ENCODE measurements at places on chromosomes 11 and 22.

DNA sequence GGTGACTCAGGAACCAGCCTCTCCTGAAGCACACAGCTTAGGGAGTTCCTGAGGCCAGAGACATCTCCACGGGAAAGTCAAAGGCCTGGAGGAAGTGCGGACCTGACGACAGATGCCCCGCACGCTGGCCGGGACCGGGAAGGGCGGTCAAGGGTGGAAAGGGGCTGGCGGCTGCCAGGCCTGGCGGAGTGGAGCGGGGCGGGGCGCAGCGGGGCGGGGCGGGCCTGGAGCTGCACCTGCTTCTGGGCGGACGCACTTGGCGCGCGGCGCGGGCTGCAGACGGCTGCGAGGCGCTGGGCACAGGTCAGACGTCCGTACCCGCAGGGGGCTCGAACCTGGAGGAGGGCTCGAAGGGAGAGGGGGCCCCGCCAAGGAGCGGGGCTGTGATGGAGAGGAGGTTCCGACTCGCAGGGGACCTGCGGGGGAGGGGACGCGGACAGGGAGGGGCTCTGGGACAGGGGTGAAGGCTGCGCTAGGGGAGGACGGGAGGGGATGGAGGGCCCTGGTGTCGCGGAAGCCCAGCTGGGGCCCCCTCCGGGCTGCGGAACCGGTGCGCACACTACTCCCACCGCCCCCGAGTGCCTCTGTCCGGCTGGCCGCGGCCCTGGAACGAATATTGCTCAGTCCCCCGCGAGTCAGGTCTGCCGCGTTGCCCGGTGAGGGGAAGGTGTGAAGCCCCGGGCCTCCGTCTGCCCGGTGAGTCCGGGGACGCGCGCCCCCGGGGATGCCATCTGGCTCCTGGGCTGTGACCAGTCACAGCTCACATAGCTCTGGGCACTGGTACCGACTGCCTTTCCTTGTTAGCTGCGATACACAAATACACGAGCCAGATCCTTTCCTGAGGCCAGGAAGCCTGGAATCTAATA, at the start of gene TMEM45B:
TSS of gene TMEM45B (plus strand) at position 253 of the 866 bp plus-strand sequence. CDS start 36,635 bp downstream, outside the sequence.
- ATAC-seq = peak; percentile 78

DNA sequence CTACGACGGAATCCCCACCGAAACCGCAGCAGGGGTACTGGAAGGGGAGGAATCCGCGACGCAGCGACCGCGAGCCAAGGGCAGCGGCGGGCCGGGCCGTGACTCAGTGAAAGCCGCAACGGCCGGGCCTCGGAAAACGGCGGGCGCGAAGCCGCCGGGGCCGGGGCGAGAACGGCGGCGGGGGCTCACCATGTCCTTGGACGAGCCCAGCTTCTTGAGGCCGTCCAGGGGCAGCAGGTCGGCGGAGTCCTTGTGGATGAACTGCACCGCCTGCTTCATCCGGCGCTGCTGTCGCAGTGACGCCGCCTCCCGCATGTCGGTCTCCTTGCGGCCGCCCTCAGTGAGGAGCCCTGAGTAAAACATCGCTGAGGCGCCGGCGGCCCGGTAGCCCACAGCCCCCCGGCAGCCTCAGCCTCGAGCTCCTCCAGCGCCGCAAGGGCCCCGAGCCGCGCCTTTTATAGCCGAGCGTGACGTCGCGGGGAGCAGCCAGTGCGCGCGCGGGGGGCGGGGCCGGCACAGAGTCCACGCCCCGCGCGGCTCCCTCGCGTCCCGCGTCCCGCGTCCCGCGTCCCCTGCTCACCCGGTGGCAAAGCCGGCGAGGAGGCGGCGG, at the start of gene NRIP3:
TSS of gene NRIP3 (minus strand) at position 429 of the 610 bp plus-strand sequence. CDS start at position 363, 66 bp downstream.
- peak; percentile 87 for ATAC-seq

GRCh38 chr11:34627197-34627596, 6.3 kb downstream of the EHF start:
- no peak for ATAC-seq

DNA sequence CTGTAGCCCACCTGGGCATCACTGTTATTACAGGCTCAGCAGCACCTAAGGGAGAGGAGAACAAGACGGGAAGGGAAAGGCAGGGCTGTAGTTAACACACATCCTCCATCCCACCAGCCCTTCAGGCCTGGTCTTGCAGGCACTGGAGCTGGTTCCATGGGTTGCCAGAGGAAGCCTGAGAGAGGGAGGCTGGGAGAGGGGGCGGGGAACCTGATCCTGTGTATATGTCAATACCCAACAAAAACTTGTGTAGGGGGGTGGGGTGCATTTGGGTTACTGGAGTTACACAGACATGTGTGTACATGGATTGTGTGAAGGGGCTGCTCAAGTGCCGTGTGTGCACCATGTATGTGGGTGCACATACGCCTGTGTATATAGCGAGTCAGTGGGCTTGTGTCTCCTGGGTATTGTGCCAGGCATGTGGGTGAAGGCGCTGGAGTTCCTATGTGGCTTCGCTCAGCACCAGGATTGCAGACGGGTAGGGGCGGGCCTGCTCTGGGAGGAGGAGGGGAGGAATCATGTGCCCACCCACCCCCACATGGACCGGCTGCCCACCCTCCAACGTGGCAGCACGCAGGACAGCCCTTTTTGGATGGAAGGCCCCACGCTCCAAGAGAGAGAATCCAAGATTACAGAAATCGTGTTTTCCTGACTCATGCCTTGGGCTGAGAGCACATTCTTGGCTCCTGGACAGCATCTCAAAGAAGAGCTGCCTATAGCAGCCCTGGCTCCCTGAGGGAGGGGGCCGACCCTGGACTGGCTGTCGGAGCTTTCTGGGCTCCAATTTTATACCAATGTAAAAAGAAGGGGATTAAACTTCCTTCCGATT, 4.2 kb upstream of the SERPINH1 start:
- peak; percentile 60 for ATAC-seq

DNA sequence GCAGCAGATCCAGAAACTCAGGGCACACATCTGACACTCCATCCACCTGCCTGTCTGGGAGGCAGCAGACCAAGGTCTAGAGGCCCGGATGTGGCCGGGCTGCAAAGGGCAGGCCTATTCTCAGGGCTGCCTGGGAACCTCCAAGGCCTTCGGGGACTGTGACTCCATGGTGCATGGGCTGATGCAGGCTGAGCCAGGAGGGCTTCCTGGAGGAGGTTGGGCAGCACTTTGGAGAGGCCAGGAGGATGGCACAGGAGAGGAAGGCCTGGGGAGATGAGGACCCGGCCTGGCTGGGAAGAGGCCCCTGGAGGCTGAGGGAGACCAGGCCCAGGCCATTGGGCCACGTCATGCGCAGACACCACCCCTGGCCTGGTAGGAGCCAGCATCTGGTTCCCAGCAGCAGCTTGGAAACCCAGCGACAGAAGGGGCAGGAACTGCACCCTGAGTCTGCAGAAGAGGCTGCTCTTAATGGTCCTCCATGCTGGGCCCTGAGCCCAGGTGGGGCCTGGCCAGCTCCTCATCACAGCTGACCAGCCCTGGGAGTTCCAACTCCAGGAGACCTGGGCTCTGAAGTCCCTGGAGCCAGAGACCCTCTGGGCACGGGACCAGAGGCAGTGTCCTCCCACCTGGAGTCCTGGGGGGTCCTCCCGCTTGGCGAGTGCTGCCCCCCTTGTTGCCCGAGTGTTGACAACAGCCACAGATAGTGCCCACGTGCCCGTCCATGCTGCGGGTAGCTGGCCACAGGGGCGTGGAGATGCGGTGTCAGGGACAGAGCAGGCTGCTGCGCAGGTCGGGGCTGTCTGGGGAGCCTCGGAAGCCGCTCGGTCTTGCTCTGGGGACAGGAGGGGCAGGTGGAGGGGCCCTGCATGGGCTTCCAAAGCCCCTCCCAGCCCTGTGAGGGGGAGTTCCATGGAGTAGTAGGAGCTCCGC, 5.5 kb downstream of the PHLDA2 start:
- ATAC-seq = no peak

DNA sequence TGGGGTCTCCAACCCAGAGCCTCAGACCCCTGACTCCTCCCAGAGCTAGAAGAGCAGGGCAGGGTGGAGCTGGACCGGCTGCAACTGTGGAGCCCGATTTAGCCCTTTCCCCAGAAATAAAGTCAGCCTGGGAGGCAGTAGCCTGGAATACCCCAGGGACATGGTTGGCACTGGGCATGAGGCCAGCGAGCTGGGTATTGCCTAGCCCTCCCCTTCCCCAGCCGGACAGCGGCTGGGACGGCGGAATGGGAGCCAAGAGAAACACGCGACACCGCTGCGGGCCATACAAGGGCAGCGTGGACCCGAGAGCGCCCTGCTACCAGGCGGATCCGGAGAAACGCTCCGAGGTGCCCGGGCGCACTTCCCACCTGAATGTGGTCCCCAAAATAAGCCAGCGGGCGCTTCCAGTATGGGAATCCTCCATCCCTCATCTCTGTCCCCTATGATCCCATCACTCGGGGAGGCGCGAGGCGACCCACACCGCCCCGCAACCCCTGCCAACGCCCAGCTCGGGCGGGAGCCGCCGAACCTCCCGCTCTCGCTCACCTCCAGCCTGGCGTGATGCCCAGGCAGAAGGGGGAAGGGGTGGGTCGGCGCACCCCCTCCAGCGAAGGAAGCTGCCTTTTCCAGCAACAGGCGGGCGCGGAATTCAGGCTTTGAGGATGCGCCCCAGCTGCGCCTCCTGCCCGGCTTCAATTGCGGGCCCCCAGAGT, 758 bp downstream of the MCAM start:
- ATAC-seq = peak; percentile 46

DNA sequence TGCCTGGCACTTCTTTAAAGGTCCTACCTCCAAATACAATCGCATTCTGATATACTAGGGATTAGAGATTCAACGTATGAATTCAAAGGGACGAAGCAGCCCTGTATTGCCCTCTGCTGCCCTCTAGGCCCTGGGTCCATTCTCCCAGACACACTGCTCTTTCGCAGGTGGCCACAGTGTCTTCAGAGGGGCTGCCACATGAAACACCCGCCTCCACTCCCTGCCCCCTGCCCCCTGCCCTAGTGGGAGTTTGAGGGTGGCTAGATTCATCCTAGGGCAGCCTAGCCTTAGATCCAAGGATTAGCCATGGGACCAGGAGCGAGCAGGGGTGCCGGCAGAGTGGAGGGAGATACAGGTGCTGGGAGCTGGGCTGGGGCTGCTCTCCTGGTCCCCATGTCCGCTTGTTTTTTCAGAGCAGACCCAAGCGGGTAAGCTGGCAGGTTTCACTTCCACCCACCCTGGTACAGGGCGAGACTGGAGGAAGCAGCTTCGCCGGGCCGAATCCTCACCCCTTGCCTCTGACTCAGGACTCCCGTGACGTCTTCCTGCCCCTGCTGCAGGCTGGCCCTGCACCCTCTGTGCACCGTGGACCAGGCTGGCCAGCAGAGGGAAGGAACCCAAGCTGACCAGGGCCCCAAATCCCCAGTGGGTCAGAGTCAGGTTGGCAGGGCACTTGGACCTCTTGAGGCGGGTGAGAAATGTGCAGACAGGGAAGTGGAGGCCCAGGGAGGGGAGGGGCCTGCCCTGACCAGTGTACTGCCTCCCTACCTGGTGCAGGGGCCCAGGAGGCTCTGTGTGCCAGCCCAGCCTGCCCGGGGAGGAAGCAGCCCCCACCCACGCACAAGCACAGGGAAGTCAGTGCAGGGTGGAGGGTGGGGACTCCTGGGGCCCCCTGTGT, 28.4 kb upstream of the HMOX1 start:
- ATAC-seq = no peak

GRCh38 chr22:36565686-36566085, 36.7 kb upstream of the EIF3D start:
- ATAC-seq = no peak

DNA sequence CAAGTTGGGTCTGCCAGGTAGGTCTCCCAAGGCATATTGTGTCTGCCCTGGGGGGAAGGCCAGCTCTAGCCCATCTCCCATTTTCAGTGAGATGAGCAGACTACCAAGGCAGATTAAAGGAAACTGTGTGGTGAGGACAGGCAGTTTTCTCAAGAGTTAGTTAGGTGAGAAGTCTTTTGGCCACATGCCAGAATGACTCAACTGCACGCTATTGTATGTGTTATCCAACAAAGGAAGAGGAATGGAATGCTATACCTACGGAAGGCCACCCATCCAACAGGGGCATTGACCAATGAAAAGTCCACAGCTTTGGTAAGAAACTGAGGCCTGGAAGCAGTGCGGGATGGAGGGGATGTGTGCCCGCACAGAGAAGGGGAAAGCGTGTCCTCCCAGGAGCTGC, 941.7 kb downstream of the NTM start:
- no peak for ATAC-seq

GRCh38 chr11:88206751-88207150, 31.5 kb upstream of the RAB38 start:
- ATAC-seq = no peak

- no peak for ATAC-seq
These were observed 138.3 kb upstream of the PLET1 start for GRCh38 chr11:112398798-112399478.

DNA sequence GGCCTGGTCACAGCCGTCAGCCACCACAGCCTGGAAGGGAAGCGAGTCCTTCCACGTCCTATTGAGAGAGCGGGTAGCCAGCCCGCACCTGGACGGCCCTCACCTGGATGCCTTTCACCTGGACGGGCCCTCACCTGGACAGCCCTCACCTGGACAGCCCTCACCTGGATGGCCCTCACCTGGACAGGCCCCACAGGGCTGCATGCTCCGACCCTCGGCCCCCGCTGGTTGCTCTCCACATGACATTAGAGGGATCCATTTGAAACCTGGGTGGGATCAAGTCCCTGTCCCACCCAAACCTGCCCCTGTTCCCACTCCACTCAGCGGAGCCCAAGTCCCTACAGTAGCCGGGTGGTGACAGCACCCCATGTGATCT, 3.7 kb downstream of the C1QTNF6 start:
- no peak for ATAC-seq

- ATAC-seq = no peak
These were observed 27.9 kb downstream of the PPFIA1 start for GRCh38 chr11:70298243-70298915.

GRCh38 chr22:48498526-48499331, 1328.9 kb downstream of the BRD1 start:
- no peak for ATAC-seq

GRCh38 chr22:38049812-38050619, 7.2 kb upstream of the PICK1 start:
- ATAC-seq = no peak

DNA sequence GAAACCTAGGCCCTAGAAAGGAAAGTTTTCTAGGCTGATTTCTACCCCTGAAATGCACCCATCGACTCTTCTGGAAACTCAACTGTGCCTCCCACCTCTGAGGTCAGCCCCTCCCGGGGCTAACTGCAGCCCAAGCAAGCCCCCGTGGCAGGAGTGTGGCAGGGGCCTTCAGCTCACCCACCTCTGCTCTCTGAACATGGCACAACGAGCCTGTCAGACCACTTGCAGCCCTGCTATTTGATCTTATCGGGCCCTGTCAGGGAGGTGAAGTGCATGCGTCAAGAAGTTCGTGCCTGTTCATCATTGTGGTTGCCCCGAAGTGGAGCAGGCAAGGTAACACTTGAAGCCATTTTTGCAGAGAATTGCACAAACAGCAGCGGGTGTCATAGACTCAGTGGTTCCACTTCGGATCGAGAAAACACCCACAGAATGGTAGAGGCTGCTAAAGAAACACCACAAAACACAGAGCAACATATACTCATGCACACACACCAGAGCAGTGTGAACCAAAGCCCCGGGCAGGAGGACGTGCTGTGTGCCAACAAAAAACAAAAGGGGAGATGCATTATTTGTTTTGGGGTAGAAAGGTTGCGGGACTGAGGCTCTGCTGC, 262.7 kb downstream of the ETS1 start:
- ATAC-seq = no peak

- ATAC-seq = no peak
These were observed 39.4 kb downstream of the CYP2R1 start for GRCh38 chr11:14852571-14853177.

Data from SK-N-SH treated with all-trans-retinoic acid at 6 μM for 48 hours (cell line).